ENCODE measurements at places on chromosomes 5 and 9.

DNA sequence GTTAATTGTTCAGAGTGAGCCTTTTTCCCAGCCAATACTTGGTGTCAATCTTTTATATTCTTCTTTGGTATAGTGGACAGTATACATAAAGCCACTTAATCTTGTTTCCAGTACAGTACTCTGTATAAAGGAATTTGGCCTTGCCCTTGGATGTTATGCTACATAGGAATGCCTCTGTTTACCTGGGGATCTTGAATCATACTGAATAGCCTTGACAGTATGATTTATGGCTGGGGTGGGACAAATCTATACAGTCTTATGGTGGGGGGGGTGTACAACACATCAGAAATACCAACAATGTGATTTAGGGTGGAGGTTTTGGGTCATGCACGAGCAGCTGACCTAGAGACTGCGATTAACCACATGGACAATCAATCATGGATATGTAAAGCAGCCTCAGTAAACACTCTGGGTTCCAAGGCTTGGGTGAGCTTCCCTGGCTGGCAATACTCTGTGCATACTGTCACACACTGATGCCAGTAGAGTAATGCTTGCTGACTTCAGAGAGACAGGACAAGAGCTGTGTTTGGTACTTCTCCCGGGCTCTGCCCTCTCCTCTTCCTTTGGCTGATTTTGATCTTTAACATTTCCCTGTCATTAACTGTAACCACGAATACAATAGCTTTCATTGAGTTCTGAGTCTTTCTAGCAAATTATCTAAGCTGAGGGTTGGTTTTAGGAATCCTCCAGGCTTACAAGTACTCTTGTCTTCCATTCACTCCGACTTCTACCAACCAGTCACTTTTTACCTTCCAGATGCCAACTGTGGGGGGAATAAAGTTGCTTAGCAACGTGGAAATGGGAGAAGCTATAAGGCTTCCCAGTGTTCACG, 84.6 kb downstream of the IARS1 start:
- no peak for DNase-seq

GRCh38 chr5:63919763-63920478, 42.3 kb downstream of the HTR1A start:
- DNase-seq = no peak

DNA sequence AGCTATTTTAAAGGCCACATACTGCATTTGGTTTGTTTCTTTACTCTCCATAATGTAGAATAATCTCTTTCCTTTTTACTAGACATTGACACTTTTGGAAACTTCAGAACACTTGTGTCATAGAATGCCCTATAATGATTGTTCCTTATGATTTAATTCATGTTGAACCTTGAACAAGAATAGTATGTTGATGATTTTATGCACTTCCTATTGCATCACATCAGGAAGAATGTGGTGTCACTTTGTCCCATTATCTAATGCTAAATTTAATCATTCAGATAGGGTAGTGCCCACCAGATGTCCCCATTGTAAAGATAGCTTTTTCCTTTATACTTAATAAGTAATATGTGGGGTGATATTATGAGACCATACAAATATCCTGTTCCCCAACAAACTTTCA, 19.4 kb upstream of the DEPDC1B start:
- no peak for DNase-seq

- DNase-seq = peak; percentile 25
Measured at GRCh38 chr9:38061326-38061977, 7.6 kb downstream of the SHB start.

GRCh38 chr5:39471836-39472508, 47.2 kb upstream of the DAB2 start:
- no peak for DNase-seq

Measured in upper lobe of right lung (tissue), 1 donor.